ENCODE measurements at places on chromosomes 11 and 22.

- DNase-seq: no peak
Measured at GRCh38 chr11:43712676-43713075, 32.1 kb downstream of the HSD17B12 start.

GRCh38 chr11:27464909-27465308 is 7.7 kb downstream of the LGR4 start:
- DNase-seq: no peak

DNA sequence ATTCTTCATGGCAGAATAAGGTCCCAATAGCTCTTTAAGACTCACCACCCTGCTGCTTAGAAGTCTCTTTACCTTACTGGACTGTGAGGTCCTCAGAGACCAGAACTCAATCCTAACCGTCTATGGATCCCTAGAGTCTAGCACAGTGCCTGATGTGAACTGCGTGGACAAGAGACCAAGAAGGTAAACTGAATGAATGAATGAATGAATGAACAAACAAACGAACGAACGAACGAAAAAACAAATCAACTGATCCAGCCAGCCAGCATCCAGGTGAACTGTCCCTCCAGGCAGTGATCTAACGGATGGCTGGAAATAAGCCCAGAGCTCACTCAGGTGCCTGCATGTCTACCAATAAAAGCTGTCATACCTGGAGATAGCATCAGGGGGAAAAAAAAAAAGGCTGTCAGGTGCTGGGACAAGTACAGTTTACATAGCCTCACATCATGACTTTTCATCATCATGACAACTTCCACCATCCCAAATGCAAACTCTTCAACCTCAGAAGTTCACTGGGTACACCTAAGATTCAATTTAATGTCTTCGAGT is 59.8 kb downstream of the PACSIN2 start:
- no peak for DNase-seq

GRCh38 chr11:2574043-2574552 is 125.7 kb downstream of the KCNQ1OT1 start:
- DNase-seq: no peak

DNA sequence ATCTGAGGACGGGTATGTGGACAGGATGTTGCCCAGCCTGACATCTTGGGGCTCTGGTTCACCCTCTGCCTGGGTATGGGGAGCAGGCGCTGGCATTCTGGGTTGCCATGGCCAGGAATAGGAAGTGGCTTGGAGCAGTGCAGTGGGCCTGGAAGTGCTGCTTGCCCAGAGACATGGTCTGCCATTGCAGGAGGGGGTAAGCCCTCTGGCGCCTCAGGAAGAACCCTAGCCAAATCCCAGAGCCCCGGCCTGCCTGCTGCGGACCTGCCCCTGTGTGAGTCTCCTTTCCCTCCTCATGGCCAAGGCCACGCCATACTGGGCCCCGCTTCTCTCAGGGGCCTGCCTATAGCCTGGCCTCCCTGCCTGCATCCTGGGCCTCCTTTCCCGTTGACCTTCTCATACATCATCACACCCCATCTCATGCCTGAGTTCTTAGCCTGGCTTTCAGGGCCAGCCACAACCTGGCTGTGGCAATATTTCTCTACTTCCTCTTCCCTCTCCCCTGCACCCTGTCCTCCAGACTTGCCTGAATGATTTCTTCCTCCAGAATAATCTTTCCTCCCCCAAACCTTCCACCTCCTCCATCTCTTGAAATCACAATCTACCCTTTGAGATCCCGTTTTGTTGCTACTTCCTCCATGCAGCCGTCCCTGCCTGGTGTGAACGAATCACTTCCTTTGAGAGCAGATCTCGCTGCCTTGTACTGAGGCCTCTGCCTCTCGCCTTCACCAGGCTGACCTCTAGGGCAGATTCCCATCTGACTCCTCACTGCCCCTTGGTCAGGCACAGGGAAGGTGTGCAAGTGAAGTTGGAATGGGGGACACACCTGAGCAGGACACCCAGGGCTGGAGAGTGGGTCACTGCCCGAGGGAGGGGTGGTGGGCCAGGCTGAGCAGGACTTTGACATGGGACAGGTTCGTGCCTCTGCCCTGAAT is 5.2 kb downstream of the CAPN5 start:
- no peak for DNase-seq

GRCh38 chr11:36009473-36009872 is 65.6 kb downstream of the LDLRAD3 start:
- DNase-seq: no peak

DNA sequence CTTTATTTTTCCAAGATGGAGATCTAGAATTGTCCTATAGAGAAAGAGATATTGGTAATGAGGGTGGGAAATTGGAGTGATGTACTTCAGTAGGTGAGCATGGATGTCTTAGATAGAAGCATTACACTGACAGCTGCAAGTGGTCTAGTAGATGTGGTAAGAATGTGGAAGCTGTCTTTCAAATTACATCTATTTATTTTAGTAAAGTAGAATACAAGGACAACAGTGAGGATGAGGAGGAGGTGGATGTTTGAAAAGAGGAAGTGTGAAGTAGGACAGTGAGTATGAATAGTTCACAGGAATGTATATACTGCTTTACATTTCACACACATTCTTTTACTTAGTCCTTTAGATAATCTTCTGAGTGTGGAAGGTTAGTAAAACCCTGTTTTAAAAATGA is 64.2 kb downstream of the HIPK3 start:
- no peak for DNase-seq

GRCh38 chr11:87022254-87022653 is 15.5 kb upstream of the TMEM135 start:
- DNase-seq: no peak

- DNase-seq: no peak
Measured at GRCh38 chr11:72836111-72836510, 21.9 kb downstream of the ATG16L2 start.

GRCh38 chr11:41177791-41178190 is 281.7 kb downstream of the LRRC4C start:
- DNase-seq: no peak

DNA sequence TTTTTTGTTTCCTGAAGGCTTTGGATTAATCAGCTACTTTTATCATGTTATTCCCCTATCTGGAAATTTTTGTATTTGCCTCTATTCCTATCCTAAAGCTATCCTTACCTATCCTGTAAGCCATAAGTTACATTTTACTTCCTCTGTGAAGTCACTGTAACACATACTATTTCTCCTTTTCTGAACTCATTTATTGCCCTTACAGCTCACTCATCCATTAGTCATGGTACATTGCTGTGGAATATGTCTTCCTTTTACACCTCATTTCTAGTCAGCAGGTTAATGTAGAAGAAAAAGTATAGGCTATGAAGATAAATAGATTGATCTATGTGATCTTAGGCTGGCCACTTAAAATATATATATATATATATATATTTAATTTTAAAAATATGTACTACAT is 28.0 kb downstream of the SWAP70 start:
- DNase-seq: no peak

DNA sequence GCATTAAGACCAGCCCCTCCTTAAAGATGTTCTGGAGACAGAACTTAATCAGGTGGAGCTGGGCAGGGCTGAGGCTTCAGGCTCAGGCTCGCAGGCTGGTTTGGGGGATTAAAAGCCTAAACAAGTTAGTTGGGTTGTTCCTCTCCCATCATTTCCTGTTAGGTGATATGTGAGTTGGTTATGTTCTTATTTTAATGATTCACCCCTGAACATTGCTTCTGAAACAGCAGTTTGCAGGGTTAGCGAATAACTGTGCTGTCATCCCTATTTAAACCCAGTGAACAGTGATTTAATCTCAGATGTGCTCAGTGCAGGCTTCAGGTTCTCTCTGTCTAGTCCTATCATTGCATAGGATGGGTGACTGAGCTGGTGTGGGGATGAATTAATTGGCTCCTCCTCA is 47.4 kb upstream of the BIRC3 start:
- DNase-seq: no peak

DNA sequence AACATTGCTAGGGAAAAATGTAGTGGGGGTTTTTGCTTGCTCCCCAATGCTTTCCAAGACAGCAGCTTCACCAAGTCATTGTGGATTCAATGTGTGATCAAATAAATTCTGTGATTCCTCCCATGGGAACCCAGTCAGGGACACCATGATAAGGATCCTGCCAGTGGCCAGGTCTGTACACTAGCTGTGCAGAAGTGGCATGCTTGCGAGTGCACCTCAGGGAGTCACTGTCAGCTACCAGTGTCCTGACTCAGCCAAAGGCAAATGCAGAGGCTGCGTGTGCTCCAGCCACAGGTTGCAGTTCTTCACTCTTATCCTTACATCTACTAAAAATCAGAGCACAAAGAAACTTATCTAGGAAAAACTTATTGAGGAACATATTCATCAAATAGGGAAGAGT is 9.4 kb upstream of the ACRV1 start:
- DNase-seq: no peak

DNA sequence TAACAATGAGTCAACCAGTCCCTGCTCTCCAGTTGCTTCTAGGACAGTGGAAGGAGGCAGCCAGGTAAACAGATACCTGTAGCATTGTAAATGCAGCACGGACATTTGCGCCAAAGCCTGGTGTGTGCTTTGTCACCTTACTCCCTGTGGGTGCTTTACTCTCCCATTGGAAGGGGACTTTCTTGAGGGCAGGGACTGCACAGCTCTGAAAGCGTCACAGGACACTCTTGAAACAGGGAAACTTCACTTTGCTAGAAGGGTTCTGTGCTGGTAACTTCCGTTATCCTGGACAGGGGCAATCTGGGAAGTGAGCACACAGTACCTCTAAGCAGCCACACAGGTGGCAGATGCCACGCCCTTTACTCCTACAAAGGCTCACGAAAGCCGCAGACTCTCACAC is 99.8 kb downstream of the MYO18B start:
- DNase-seq: no peak

- no peak for DNase-seq
Measured at GRCh38 chr11:19525714-19526113, 186.9 kb upstream of the NAV2 start.

GRCh38 chr11:114832532-114833125 is 154.3 kb downstream of the NXPE2 start:
- no peak for DNase-seq

DNA sequence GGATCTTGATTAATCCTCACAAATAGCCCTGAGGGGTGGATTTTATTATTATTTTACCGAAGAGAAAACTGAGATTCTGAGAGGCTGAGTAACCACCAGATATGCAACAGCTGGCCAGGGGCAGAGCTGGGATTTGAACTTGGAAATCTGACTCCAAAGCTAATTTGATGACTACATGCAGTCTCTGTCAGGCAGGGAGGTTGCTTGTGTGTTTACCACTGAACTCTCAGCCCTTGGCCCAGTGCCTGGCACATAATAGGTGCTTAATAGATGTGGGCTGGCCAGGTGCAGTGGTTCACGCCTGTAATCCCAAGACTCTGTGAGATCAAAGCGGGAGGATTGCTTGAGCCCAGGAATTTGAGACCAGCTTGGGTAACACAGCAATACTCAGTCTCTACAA is 121.7 kb upstream of the CRYBB3 start:
- DNase-seq: no peak

DNA sequence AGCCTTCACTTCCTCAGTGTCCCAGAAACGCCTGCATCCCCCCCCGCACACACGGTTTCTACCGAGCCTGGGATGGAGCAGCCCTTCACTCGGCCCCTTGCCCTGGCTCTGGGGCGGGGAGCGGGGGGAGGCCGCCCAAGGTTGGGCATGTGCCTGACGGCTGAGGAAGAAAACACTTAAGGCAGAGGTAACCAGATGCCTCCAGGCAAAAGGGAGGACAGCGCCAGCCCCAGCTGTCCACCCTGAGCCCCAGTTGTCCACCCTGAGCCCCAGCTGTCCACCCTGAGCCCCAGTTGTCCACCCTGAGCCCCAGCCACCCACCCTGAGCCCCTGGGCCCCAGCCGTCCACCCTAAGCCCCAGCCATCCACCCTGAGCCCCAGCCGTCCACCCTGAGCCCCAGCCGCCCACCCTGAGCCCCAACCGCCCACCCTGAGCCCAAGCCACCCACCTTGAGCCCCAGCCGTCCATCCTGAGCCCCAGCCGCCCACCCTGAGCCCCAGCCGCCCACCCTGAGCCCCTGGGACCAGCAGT is 3.8 kb upstream of the TTLL8 start:
- DNase-seq: no peak

DNA sequence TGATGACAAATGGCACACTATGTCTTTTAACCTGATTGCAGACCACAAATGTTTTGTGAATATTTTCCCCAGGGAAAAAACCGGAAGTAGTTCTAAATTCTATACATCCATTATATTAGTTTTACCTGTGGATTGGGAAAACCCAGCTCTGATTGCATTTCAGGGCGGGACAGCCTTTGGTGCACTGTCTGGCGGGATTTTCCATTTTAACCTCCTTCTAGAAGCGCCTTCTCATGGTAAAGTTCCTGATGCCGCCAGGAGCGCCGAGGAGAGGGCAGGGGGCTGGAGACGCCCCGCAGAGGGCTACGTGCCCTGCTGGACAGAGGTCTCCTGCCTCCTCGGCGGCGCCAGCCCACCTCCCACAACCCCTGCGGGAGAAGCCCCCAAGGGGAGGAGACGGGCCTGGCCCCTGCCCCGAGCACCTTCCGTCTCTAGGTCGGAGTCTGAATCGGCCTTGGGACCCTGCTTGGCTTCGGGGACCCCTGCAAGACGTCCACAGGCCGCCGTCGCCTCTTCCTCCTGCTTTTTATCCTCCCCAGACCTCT is 1.2 kb upstream of the P2RX6 start:
- no peak for DNase-seq

- no peak for DNase-seq
Measured at GRCh38 chr11:15159085-15159484, 44.4 kb downstream of the INSC start.

DNA sequence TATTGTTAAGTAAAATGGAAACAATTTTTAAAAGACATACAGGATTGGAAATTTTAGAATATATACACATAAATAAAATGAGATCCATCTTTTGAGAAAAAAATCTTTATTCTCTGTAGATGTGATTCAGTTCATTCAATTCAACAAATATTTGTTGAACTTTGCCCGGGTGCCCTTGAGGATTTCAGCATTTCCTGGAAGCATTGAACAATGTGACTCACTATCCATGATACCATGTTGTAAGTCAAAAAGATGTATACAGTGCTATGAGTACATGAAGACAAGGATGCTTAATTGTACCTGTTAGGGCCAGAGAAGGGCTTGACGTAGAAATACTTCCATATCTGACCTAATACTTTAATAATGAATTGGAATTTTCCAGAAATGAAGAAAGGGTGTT is 353.7 kb downstream of the METTL15 start:
- no peak for DNase-seq

DNA sequence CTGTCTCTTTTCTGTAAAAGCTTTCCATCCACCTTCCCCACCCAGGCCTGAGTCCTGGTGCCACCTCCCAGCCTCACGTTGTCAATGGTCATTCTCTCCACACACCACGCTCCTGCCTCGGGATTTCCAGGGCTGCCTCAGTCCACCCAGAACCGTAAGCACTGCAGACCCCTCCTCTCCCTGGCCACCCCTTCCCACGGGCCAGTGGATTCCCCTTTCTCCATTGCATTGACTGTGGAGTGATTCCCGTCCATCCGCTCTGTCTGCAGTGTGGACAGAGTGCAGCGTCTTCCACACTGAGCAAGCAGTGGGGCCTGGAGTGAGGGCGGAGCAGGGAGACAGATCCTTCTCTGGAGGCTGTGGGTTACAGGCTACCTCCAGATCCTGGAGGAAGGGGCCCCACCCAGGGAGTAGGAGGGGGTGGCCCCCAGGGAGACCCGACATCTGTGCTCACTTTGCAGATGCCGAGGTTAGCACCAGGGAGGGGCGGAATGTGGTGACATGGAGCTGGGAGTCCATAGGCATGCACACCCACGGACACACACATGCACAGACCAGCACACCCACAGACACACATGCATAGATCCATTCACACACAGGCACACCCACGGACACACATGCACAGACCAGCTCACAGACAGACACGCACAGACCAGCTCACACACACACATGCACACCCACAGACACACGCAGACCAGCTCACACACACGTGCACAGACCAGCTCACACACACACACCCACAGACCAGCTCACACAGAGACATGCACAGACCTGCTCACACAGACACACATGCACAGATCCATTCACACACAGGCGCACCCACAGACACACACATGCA is 109.6 kb upstream of the B3GAT1 start:
- DNase-seq: no peak
